Activated T-helper 2 cell treated with anti-CD3 and anti-CD28 coated beads, Interferon-gamma antibody, Interleukin-2, Interleukin-4, amounts not matched to agents 10 μg/mL and 5 μg/mL and 100 μg/mL, durations not matched to agents 14 hours and 24 hours and 36 hours (primary cell): ENCODE measurements at places on chromosomes 12 and 14. TPM values are rescaled to one million over a fixed set of nuclear protein-coding genes. Genes with fewer than 3 reads are reported as not detected.

KRT83 gene
- not detected in 2 replicates for total RNA-seq

RFX4 gene
- not detected in 2 replicates for total RNA-seq

CMTM5 gene
- not detected in 2 replicates for total RNA-seq

KRT75 gene
- not detected in 2 replicates for total RNA-seq

HOXC12 gene
- total RNA-seq = not detected in 2 replicates

SLC4A8 gene
- total RNA-seq = 1.6 and 2.6 TPM in 2 replicates

PLXNC1 gene
- 6.6 and 7.2 TPM in 2 replicates for total RNA-seq

TMEM233 gene
- total RNA-seq = not detected in 2 replicates

- H3K36me3 ChIP-seq = no peaks in the 10 kb centered on the region
- no peak overlapping the region for H3K27ac ChIP-seq
- no peak overlapping the region for H3K4me3 ChIP-seq
- H3K4me1 ChIP-seq = no peaks in the 10 kb centered on the region
- no peak for DNase-seq
- H3K27me3 ChIP-seq = no peaks in the 10 kb centered on the region
These were observed 1510.3 kb upstream of the SEL1L start for GRCh38 chr14:83044001-83044400.

GRCh38 chr12:129534966-129535750, 368.7 kb downstream of the TMEM132D start:
- H3K27me3 ChIP-seq = no peaks in the 10 kb centered on the region
- no peak for DNase-seq
- no peak overlapping the region for H3K4me3 ChIP-seq
- H3K36me3 ChIP-seq = no peaks in the 10 kb centered on the region

DNA sequence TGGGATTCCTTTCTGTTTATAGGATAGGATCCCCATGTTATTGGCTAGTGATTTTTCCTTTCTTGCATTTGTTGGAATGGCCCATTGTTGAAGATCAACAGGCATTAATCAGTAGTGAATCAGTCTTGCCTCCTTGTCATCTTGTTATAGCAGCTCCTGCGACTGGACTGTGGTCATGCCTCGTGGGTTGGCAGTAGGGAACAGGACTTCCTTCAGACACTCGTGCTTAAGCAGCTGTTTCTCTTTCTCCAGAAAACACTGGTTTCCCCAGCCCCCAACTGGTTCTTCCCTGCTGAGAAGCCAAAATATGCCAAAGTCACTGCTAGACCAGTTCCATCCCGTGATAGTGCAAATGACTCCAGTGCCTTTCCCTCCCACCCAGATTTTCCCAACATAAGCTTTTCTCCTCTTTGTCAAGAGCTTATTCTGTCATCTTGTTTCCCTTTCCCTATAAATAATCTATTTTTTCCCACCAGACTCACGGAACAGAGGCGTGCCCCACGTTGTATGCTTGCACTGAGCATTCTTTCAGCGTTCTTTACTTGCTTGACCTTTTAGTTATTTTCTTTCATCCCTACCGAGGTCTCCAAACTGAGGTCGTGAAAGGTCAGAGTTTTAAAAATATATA, 83.5 kb downstream of the SAMD4A start:
- H3K27ac ChIP-seq = no peak overlapping the region
- peaks cover 17% of the 10 kb centered on the region for H3K4me1 ChIP-seq
- H3K4me3 ChIP-seq = no peak overlapping the region
- no peak for DNase-seq
- H3K27me3 ChIP-seq = peaks cover 23% of the 10 kb centered on the region

- H3K4me3 ChIP-seq = peak within 1 kb of the TSS; percentile 94
- no peaks in the 10 kb centered on the region for H3K27me3 ChIP-seq
- peak within 1 kb of the TSS; percentile 91 for H3K27ac ChIP-seq
- peak; percentile 81 for DNase-seq
These were observed at the start of gene MRPL52 for GRCh38 chr14:22829661-22830442. Gene MRPL52, plus strand, starts transcription at chr14:22829887. Its CDS starts 26 bp downstream, at chr14:22829913.

DNA sequence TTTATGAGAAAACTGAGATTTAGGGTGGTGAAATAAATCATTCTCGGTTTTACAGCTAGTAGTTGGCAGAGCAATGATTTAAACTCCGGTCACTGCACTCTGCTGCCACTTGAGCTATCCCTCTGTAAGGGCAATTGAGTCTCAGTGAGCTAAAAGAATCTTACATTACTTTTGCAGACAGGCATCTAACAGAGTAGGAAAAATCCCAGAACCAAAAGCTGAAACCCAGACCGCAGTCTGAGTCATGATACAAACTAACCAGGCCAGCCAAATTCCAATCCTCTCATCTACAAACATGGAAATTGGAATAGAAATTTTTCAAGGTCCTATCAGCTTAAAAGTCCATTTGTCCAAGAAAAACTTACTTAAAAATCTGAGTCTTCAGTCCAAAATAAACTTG, 73.7 kb downstream of the ANKS1B start:
- H3K4me1 ChIP-seq = no peaks in the 10 kb centered on the region
- H3K36me3 ChIP-seq = no peaks in the 10 kb centered on the region
- no peak overlapping the region for H3K27ac ChIP-seq
- DNase-seq = no peak

- no peak overlapping the region for H3K27ac ChIP-seq
- DNase-seq = no peak
- H3K27me3 ChIP-seq = no peaks in the 10 kb centered on the region
- H3K36me3 ChIP-seq = no peaks in the 10 kb centered on the region
These were observed 1.8 kb upstream of the ANO6 start for GRCh38 chr12:45214071-45214470.

DNA sequence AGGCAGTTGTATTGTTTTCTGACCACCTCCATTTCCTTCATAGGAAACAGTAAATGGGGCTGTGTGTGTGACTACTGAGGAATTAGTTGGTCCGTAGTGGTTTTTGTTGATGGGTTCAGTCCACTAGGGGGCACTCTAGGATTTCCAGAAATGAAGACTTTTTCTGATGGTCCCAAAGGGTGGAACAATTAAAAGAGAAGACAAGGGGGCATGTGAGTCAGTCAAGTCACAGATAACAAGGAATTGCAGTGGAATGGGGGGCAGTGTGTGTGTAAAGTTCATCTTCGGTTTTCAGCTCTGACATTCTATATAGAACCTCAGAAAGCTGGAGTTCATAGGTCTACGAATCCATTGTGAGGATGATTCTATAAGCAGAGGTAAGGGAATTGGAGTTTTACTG, 186.6 kb upstream of the OR4E1 start:
- DNase-seq = no peak
- peak overlapping the region; percentile 38 for H3K27ac ChIP-seq
- peak overlapping the region; percentile 45 for H3K4me3 ChIP-seq
- peaks cover 6% of the 10 kb centered on the region for H3K4me1 ChIP-seq

- no peaks in the 10 kb centered on the region for H3K4me1 ChIP-seq
- H3K36me3 ChIP-seq = no peaks in the 10 kb centered on the region
- DNase-seq = no peak
- no peak overlapping the region for H3K4me3 ChIP-seq
- no peaks in the 10 kb centered on the region for H3K27me3 ChIP-seq
- H3K27ac ChIP-seq = no peak overlapping the region
These were observed 25.4 kb upstream of the ALG10B start for GRCh38 chr12:38291160-38291559.

DNA sequence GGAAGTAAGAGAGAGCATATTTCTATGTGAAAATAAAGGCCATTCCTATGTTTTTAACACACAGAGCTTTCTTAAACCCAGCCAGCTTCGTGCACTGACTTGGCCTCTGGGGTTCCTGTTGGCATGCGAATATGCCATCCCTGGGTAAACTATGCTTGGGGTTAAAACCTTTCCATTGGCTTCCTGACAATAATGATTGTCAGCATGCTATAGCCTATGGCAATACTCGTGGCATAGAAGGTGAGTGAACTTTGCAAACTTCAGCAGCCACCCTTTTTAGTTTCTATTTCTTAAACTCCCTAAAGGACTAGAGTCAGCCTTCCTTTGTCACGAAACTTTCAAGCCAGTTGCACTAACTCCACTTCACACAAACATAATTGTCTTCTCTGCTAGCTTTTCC, 148.4 kb upstream of the RGS6 start:
- H3K27me3 ChIP-seq = peaks cover 21% of the 10 kb centered on the region
- H3K4me3 ChIP-seq = no peak overlapping the region
- no peaks in the 10 kb centered on the region for H3K4me1 ChIP-seq
- no peak overlapping the region for H3K27ac ChIP-seq
- H3K36me3 ChIP-seq = no peaks in the 10 kb centered on the region

DNA sequence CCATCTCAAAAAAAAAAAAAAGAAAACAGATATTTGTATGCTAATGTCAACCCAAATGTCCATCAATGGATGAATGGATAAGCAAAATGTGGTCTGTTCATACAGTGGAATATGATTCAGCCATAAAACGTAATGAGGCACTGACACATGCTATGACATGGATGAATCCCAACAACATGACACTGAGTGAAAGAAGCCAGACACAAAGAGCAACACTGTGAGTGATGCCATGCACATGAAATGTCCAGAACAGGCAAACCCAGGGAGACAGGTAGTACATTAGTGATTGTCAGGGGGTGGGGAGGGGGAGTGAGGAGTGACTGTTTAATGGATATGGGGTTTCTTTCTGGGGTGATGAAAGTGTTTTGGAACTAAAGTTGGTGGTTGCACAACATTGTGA, 50.2 kb downstream of the ARL6IP4 start:
- peaks cover 4% of the 10 kb centered on the region for H3K36me3 ChIP-seq
- H3K4me1 ChIP-seq = peaks cover 15% of the 10 kb centered on the region
- no peak for DNase-seq
- no peak overlapping the region for H3K4me3 ChIP-seq

- H3K27me3 ChIP-seq = no peaks in the 10 kb centered on the region
- peaks cover 39% of the 10 kb centered on the region for H3K4me1 ChIP-seq
- peaks cover 25% of the 10 kb centered on the region for H3K36me3 ChIP-seq
- no peak for DNase-seq
These were observed 15.5 kb downstream of the MORN3 start for GRCh38 chr12:121653999-121654398.

DNA sequence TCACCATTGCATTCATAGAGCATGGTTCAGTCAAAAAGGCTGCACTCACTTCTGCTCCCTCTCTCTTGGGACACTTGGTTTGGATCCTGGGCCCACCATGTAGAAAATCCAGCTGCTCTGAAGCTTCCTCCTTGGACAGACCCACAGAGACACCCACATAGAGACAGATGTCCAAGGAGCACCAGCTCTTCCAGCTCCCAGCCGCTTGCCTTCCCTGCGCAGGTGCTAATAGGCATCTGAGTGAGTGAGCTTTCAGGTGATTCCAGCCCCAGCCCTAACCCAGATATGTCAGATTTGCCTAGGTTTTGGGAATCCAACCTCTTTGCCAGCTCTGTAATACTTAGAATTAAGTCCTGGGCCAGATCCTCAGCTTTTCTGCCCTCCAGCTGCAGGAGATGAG, 38.6 kb downstream of the DLK1 start:
- H3K4me1 ChIP-seq = no peaks in the 10 kb centered on the region
- H3K36me3 ChIP-seq = no peaks in the 10 kb centered on the region
- peaks cover 5% of the 10 kb centered on the region for H3K27me3 ChIP-seq
- DNase-seq = no peak

GRCh38 chr14:51846631-51847488, 13.6 kb upstream of the GNG2 start:
- peaks cover 34% of the 10 kb centered on the region for H3K36me3 ChIP-seq
- H3K4me3 ChIP-seq = peak overlapping the region; percentile 78
- no peaks in the 10 kb centered on the region for H3K27me3 ChIP-seq
- H3K4me1 ChIP-seq = peaks cover 56% of the 10 kb centered on the region
- peak overlapping the region; percentile 94 for H3K27ac ChIP-seq

GRCh38 chr12:39619316-39619659, 315 bp downstream of the ABCD2 start:
- DNase-seq = peak; percentile 32
- no peak overlapping the region for H3K4me3 ChIP-seq

- H3K27me3 ChIP-seq = peaks cover 44% of the 10 kb centered on the region
- no peak overlapping the region for H3K4me3 ChIP-seq
- H3K27ac ChIP-seq = no peak overlapping the region
- no peak for DNase-seq
These were observed 31.2 kb downstream of the TAS2R7 start for GRCh38 chr12:10771132-10771733.

DNA sequence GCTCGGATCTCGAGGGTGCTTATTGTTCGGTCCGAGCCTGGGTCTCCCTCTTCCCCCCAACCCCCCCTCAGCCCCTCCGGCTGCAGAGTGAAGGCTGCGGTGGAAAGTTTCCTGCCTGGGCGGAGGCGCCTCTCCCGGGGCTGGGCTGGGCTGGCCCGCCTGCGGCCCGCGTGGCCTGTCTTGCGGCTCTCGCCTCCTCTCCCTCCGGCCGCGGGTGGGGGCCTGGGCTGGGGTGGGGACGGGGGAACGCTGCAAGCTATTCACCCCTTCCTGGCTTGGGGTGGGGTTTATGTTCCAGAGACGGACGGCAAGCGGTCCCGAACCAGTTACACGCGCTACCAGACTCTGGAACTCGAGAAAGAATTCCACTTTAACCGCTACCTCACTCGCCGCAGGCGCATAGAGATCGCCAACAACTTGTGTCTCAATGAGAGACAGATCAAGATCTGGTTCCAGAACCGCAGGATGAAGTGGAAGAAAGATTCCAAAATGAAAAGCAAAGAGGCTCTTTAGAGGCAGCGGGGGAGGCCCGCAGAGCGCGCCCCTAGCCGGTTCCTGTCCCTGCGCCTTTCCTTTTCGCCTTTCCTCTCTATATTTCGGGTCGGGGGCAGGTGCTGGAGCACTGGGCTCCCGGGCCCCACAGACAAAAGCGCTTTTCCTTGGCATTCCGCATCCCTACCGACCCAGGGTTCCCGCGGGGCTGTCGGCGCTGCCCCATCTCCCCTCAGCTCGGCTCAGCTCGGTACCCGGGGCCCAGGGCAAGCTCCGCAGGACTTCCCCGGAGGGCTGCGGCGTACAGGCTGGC, 1.3 kb downstream of the HOXC5 start:
- no peaks in the 10 kb centered on the region for H3K36me3 ChIP-seq
- H3K4me3 ChIP-seq = no peak overlapping the region
- no peak for DNase-seq
- H3K4me1 ChIP-seq = peaks cover 7% of the 10 kb centered on the region

DNA sequence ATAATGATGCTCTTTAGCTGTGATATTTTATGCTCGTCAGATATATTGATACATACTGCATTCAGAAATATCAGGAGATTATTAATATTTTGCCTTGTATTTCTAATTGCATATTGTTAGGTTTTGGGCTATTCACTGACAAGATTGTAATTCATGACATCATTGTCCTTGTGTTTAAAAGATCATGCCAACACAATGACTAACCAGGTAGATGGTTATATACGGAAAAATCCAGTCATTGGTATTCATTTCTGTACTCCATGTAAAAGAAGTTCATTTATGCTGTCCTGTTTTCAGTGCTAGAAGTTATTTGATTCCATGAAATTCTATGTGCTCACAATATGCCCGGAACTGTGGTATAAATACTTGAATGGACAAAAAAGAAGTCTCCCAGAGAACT, 107.5 kb downstream of the KITLG start:
- H3K4me3 ChIP-seq = no peak overlapping the region
- H3K27ac ChIP-seq = no peak overlapping the region
- no peaks in the 10 kb centered on the region for H3K36me3 ChIP-seq
- no peaks in the 10 kb centered on the region for H3K4me1 ChIP-seq
- no peak for DNase-seq
